Naive thymus-derived CD4-positive, alpha-beta T cell (primary cell): ENCODE measurements at places on chromosomes 7 and 10. TPM values are rescaled to one million over a fixed set of nuclear protein-coding genes. Genes with fewer than 3 reads are reported as not detected.
A peak's percentile ranks its signal among the peaks of the same experiment; 100 is the strongest.

The TMEM229A gene
- total RNA-seq = not detected

The CCDC136 gene
- 9.6 TPM for total RNA-seq

The PHYHIPL gene
- not detected in 2 replicates for total RNA-seq

The HABP2 gene
- total RNA-seq = not detected

The CCDC146 gene
- 15.6 TPM for total RNA-seq

The PAX4 gene
- not detected for total RNA-seq

The CYP26C1 gene
- 0.10 TPM in 1 of 2 replicates, not detected in the other for total RNA-seq

- no peaks in the 10 kb centered on the region for H3K36me3 ChIP-seq
- H3K4me3 ChIP-seq = no peak overlapping the region
- no peak for DNase-seq
- no peaks in the 10 kb centered on the region for H3K4me1 ChIP-seq
- H3K27me3 ChIP-seq = no peaks in the 10 kb centered on the region
Observed at GRCh38 chr7:131400681-131401176, 73.1 kb downstream of the MKLN1 start.

DNA sequence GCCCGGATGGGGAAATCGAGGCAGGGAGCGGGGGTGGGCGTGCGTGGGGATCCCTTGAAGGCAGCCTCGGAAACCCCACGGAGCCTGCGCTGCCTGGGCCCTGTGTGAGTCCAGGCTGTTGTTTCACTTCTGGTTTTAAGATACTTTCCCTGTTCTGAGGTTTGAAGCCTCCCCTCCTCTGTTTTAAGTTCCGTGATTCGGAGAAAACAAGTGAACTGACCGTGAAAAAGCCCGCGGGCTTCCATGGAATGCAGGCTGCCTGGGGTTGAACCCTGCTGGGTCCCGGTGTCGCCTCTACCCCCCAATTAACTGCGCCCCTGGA lies 401 bp downstream of the LRRC27 start:
- H3K4me1 ChIP-seq = peaks cover 24% of the 10 kb centered on the region
- H3K27me3 ChIP-seq = no peaks in the 10 kb centered on the region
- no peaks in the 10 kb centered on the region for H3K36me3 ChIP-seq
- no peak for DNase-seq
- peak overlapping the region; percentile 84 for H3K27ac ChIP-seq

- H3K36me3 ChIP-seq = no peaks in the 10 kb centered on the region
- no peaks in the 10 kb centered on the region for H3K27me3 ChIP-seq
Observed at GRCh38 chr7:157090485-157091165, 48.1 kb upstream of the UBE3C start.

GRCh38 chr10:112515852-112516251 lies 68.8 kb downstream of the VTI1A start:
- H3K27ac ChIP-seq = no peak overlapping the region
- H3K27me3 ChIP-seq = no peaks in the 10 kb centered on the region
- no peak overlapping the region for H3K4me3 ChIP-seq
- H3K4me1 ChIP-seq = no peaks in the 10 kb centered on the region
- no peaks in the 10 kb centered on the region for H3K36me3 ChIP-seq

GRCh38 chr10:71797533-71798307 lies 24.4 kb upstream of the VSIR start:
- no peaks in the 10 kb centered on the region for H3K36me3 ChIP-seq
- no peak overlapping the region for H3K4me3 ChIP-seq

DNA sequence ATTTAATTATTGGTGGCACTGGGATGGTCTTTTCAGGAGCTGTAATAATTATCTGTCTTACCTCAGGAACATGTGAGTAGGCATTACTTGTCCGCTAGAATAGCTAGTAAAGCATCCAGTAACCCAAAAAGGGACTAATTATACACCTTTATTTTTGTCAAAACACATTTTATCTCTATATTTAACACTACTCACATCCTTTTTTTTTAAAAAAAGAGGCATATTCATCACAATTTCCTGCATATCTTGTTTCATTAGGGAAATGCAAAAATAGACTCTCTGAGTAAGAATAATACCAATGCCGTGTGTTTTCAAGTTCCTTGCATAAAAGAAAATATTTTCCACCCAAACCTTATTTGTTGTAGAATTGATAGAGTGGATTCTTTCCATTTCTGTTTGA lies 99.5 kb downstream of the VTI1A start:
- DNase-seq = no peak
- no peaks in the 10 kb centered on the region for H3K4me1 ChIP-seq

- H3K27me3 ChIP-seq = no peaks in the 10 kb centered on the region
- no peaks in the 10 kb centered on the region for H3K36me3 ChIP-seq
- no peak overlapping the region for H3K4me3 ChIP-seq
- no peak overlapping the region for H3K27ac ChIP-seq
Observed at GRCh38 chr7:83996879-83997278, 197.7 kb downstream of the SEMA3A start.

- H3K36me3 ChIP-seq = no peaks in the 10 kb centered on the region
- no peak for DNase-seq
- no peak overlapping the region for H3K4me3 ChIP-seq
- no peak overlapping the region for H3K27ac ChIP-seq
- no peaks in the 10 kb centered on the region for H3K4me1 ChIP-seq
Observed at GRCh38 chr10:118106426-118106825, 59.7 kb upstream of the RAB11FIP2 start.

DNA sequence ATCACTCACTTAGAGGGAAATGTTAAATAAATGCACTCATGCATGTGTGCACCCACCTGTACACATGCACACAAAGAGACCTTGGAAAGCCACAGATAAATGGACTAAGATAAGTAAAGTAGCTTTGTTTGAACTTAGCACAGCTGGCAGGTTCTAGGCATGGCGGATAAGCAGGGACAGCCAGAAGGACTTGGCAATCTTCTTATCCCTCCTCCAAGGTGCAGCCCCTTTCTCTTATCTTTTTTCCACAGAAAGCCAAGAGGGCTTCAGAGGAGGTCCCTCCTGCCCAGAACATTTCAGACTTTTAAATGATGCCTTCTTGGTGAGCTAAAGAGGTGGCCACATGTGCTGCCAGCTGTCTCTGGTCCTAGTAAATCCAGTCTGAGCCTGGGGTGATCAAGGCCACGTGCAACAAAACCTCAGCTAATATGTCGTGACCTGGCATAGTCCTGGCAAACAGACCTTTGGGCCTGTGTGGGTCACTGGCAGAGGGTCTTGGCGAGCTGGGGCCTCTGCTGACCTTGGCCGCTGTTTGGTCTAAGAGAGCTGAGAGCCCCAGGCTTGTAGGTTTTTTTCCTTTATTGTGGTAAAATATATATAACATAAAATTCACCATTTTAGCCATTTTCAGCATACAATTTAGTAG lies 43.2 kb upstream of the SLC35B4 start:
- H3K4me3 ChIP-seq = no peak overlapping the region
- DNase-seq = no peak
- no peaks in the 10 kb centered on the region for H3K27me3 ChIP-seq
- no peaks in the 10 kb centered on the region for H3K36me3 ChIP-seq

- H3K27ac ChIP-seq = no peak overlapping the region
- H3K4me3 ChIP-seq = no peak overlapping the region
- H3K36me3 ChIP-seq = no peaks in the 10 kb centered on the region
- no peak for DNase-seq
- H3K4me1 ChIP-seq = no peaks in the 10 kb centered on the region
Observed at GRCh38 chr10:34824870-34825269, 9.8 kb upstream of the PARD3 start.

GRCh38 chr10:35341521-35341920 lies 5.2 kb downstream of the CCNY start:
- no peaks in the 10 kb centered on the region for H3K36me3 ChIP-seq
- H3K27ac ChIP-seq = peak overlapping the region; percentile 42
- no peaks in the 10 kb centered on the region for H3K27me3 ChIP-seq
- H3K4me3 ChIP-seq = peak overlapping the region; percentile 36
- H3K4me1 ChIP-seq = peaks cover 33% of the 10 kb centered on the region
- DNase-seq = peak; percentile 67

- no peak overlapping the region for H3K27ac ChIP-seq
- no peaks in the 10 kb centered on the region for H3K4me1 ChIP-seq
- H3K36me3 ChIP-seq = no peaks in the 10 kb centered on the region
- DNase-seq = no peak
Observed at GRCh38 chr7:73891178-73891885, 30.4 kb downstream of the TMEM270 start.

DNA sequence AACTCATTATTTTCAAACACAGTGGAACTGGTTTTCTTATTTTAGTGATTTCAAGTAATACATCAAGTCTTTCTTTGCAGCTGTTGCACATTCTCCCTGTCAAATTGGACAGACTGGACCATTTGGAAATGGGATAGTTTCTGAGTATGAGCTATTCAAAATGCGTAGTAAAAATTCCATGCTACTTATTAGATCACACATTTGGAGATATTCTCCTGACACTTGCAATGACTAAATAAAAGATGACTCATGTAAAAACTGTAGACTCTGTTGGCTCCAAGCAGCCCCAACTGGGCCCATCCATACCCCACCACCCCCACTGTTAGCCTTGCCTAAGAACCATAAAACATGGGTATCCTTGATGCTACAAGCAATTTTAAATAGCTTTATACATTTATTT lies 25.9 kb upstream of the BICC1 start:
- no peak for DNase-seq
- H3K27ac ChIP-seq = no peak overlapping the region
- H3K36me3 ChIP-seq = no peaks in the 10 kb centered on the region
- H3K4me1 ChIP-seq = no peaks in the 10 kb centered on the region

DNA sequence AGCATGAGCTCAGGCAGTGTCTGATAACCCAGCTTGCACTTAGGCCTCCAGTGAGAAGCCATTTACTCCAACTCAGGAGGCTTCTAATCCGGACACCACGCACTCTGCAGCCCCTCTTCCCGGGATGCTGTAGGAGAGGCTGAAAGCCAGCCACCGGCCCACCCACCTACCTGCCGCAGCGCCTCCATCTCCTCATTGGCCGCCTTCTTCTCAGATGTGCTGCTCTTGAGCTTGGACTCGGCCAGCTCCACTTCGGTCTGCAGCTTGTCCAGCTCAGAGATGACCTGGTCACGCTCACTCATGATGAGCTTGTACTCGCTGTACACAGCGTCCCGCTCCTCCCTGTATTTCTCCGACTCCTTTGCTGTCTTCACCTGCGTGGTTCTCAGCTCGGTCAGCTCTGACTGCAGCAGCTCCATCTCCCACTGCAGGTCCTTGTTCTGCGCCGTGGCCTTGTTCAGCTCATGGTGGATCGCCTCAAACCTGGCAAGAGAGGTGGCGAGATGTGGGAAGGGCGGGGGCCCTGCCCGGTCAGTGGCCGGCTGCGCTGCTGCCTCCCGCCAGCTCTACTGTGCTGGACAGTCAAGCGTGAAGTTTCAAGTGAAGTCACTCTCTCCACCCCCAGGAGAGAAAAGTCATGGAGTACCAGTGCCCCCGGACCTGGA lies 84.7 kb downstream of the DLG5 start:
- no peaks in the 10 kb centered on the region for H3K36me3 ChIP-seq
- no peaks in the 10 kb centered on the region for H3K27me3 ChIP-seq
- H3K4me3 ChIP-seq = no peak overlapping the region
- H3K27ac ChIP-seq = no peak overlapping the region
- H3K4me1 ChIP-seq = no peaks in the 10 kb centered on the region

- DNase-seq = no peak
- peaks cover 14% of the 10 kb centered on the region for H3K4me1 ChIP-seq
- peak overlapping the region; percentile 94 for H3K4me3 ChIP-seq
- H3K27ac ChIP-seq = peak overlapping the region; percentile 71
- peaks cover 9% of the 10 kb centered on the region for H3K27me3 ChIP-seq
- H3K36me3 ChIP-seq = peaks cover 3% of the 10 kb centered on the region
Observed at GRCh38 chr7:112206991-112207592, 597 bp downstream of the ZNF277 start.

DNA sequence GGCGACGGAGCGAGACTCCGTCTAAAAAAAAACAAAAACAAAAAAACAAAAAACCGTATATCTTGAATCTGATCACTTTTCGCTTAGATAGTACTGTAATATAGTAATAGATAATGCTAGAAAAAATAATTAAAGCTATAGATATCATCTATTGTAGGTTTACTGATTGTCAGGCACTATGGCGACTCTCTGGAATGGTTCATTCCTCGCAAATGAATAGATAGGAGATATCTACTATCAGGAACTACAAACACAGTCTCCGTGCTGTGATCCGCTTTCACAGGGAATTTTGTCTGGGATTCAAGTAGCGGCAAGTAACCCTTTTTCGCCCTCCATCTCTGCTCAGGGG lies 342 bp upstream of the MEIG1 start:
- DNase-seq = no peak
- peak overlapping the region; percentile 81 for H3K27ac ChIP-seq
- H3K4me1 ChIP-seq = peaks cover 10% of the 10 kb centered on the region
- no peaks in the 10 kb centered on the region for H3K27me3 ChIP-seq

GRCh38 chr7:30133736-30134610 lies 813 bp upstream of the MTURN start:
- peaks cover 8% of the 10 kb centered on the region for H3K4me1 ChIP-seq
- peak overlapping the region; percentile 77 for H3K27ac ChIP-seq
- peak overlapping the region; percentile 51 for H3K4me3 ChIP-seq
- no peaks in the 10 kb centered on the region for H3K36me3 ChIP-seq
- DNase-seq = no peak

GRCh38 chr10:98172073-98172472 lies 37.6 kb downstream of the R3HCC1L start:
- no peak for DNase-seq
- no peaks in the 10 kb centered on the region for H3K36me3 ChIP-seq
